ENCODE measurements at places on chromosomes 12 and 14.

DNA sequence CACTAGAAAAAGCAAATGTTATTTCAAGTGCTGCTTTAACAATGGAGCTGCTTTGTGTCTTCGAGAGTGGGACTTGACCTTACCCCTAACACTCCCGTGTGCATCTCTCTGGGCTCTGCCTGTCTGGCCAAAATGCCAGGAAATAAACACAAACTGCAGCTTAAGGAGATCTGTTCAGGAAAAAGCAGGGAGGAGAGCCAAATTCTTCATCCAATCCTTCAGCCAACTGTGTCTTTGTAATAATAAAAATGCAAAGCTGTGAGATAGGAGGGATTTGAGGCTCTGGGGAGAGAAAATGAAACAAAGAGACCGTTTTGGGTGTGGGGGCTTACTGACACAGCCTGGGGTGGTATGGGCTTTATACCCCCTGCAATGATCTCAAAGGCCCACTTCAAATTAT, 85.8 kb upstream of the WSCD2 start:
- DNase-seq, result no peak

DNA sequence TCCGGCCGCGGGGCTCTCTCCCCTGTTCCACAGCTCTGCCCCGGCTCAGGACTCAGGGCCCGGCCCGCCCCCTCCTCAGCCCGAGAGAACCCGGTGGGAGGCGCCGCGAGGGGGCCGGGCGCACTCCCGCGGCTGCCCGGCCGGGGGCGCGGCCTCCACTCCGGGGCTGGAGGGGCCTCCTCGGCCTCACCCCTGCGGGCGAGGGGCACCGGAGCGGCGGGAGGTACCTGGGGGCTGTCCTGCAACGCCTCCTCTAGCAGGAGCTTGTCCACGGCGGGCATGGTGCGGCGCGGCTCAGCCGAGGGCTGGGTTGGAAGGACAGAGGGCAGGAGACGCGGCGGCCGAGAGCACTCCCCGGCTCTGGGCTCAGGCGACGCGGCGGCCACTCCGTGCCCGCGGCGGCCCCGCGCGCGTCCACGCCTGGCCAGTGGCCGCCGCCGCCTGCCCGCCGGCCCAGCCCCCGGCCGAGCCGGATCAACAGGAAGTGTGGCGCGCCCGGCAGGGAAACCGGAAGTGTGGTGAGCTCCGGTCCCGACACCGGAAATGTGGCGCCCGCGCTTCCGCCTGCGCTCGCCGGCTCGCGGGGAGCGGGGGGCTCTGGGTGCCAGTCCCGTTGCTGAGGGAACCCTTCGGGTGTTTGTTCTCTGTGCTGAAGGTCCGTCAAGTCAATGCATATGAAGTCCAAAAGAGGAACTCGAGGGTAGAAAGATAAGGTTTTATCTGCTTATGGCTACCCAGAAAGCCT, at the start of gene APPL2:
APPL2 (minus strand) TSS at position 443 of the 745 bp plus-strand sequence; CDS start at position 281, 162 bp downstream.
- DNase-seq, result peak; percentile 73

DNA sequence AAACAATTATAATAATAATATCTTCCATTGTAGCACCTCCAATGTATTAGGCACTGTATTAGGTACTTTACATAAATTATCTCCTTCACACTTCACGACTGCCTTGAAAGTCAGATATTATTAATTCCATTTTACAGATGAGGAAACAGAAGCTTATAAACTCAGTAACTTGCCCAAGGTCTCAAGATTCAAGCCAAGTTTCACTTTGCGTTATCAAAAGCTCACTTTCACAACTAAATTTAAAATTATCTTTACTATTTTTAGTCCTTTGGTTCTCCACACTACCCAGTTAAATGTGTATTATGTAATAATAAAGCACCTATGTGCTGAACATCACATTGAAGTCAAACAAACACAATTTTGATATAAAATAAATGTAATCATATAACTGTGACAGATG, 55.8 kb downstream of the NUMB start:
- DNase-seq, result no peak

- no peak for DNase-seq
These were observed 115.5 kb downstream of the KIF26A start for GRCh38 chr14:104253901-104254353.

- DNase-seq, result peak; percentile 28
These were observed 272.7 kb upstream of the BTG1 start for GRCh38 chr12:92418381-92418780.

- no peak for DNase-seq
These were observed 220.5 kb upstream of the ATXN7L3B start for GRCh38 chr12:74317078-74317601.

DNA sequence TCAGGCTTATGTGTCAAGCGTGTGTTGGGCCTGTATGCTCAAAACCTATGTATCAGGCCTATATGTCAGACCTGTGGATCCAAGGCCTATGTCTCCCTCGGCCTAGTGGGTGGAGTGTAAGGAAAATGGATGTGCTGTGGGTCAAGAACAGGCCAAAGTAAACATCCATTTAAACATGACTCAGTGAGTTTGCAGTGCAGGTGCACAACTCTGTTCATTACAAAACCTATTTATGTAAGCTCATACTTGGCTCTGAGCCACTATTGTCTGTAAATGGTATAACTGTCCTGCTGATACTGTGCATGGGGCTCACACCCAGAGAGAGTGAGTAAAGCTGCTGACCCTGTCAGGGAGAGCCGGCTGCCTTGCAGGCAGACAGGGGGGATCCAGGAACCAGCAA, 249.7 kb upstream of the AVPR1A start:
- no peak for DNase-seq

GRCh38 chr12:2673966-2674810, 120.6 kb upstream of the FKBP4 start:
- no peak for DNase-seq

GRCh38 chr14:104582662-104583061, 3.1 kb downstream of the C14orf180 start:
- DNase-seq, result no peak

- DNase-seq, result no peak
These were observed 719 bp upstream of the SRSF9 start for GRCh38 chr12:120470150-120470784.

- no peak for DNase-seq
These were observed 17.3 kb upstream of the TC2N start for GRCh38 chr14:91884664-91885063.

Measured in MV-4-11 (cell line).